ENCODE measurements at places on chromosomes 12 and 14.

- peak; percentile 5 for DNase-seq
Observed at GRCh38 chr12:105474672-105475071, 144.2 kb downstream of the C12orf75 start.

DNA sequence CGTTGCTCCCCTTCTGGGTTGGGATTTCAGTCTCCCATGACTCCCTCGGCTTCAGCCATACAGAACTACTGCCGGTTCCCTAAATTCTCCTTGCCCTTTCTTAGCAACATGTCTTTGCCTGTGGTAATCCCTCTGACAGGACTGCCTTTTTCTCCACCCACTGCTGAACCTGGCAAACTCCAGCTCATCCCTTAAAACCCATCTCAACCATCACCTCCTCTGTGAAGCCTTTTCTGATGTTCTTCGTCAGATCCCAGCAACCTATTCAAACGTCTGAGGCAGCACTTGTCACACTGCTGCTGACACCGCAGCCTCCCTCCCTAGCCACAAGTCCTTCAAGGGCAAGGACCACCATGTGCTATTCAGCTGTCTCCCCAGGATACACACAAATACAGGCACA lies 10.2 kb upstream of the SMUG1 start:
- DNase-seq, result no peak

GRCh38 chr12:124646385-124647230 lies 79.2 kb upstream of the NCOR2 start:
- DNase-seq, result peak; percentile 89

- peak; percentile 57 for DNase-seq
Observed at GRCh38 chr14:61644175-61644574, 51.1 kb upstream of the HIF1A start.

GRCh38 chr12:43151441-43151981 lies 400.5 kb downstream of the ADAMTS20 start:
- no peak for DNase-seq

DNA sequence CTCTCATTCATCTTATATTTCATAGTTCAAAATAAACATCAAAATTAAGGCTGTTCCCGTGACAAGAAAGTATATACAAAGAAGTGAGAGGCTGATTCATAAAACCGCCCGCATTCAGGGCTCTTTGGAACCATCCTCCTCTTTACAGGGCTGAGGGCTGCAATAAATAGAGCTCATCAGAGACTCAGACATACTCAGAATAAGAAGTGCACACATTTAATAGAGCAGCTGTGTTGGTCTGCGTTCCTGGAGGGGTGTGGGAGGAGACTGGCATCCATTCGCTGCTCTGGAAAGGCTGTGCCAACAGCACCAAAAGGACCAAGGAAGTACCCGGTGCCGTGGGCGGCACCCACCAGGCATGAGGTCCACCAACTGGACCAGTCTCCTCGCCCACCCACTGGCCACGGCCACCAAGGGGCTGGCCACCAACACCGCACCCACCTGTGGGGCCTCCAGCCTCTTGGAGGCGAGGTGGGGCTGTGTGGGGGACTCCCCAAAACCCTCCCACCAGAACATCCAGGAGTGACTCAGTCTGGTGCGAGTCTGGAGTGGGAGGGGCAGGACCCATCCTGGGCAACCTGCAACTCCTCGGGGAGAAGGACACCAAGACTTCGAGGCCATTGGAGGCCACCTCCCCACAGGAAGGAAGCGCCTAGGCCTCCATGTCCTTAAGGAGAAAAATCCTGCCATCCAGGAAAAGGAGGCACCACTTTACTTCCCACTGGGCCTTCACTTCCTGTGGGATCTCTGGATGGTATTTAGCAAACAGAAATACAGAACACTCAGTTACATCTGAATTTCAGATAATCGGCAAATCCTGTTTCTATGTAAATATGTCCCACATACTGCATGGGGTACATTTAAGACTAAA lies 32.7 kb downstream of the VCPKMT start:
- no peak for DNase-seq

- DNase-seq, result no peak
Observed at GRCh38 chr12:93015871-93016751, 87.0 kb upstream of the EEA1 start.

GRCh38 chr14:69314327-69314726 lies 54.4 kb downstream of the GALNT16 start:
- no peak for DNase-seq

- DNase-seq, result no peak
Observed at GRCh38 chr12:613996-614395, 49.2 kb downstream of the NINJ2 start.

- DNase-seq, result peak; percentile 45
Observed at GRCh38 chr12:46373301-46374296, 1.0 kb upstream of the SLC38A2 start.

DNA sequence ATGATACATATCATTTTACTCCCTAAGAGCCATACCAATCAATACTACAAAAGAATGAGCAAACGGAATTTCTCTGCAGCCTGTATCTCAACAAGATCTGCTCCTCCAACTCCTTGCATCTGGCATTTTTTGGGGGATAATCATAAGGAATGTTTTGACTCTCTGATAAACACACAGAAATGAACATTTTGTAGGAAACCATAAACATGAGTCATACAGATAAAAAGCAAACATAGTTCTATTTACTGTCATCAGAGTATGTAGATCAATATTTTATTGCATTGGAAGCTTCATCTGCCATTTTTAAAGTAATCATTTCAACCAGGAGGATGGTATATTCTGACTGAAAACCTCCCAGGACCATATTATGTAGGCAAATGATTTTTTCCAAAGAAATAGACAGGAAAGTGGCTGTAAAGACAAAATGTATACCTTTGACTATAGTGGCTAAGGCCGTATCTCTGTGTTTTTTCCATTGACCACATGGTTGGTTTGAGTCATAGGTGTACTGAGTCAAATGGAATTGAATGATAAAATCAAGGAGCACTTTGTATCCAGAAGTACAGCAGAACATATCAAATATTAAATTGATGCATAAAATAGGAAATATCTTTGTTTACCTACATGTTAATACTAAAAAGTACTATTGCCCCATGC lies 32.4 kb upstream of the CD69 start:
- DNase-seq, result no peak

- DNase-seq, result peak; percentile 5
Observed at GRCh38 chr12:85951823-85952222, 77.7 kb downstream of the NTS start.

- no peak for DNase-seq
Observed at GRCh38 chr12:98894412-98895085, 249.5 kb downstream of the APAF1 start.

Data from suppressor macrophage (primary cell).